NCI-H510A (cell line): ENCODE measurements at places on chromosomes 6 and 20.
A peak's percentile ranks its signal among the peaks of the same experiment; 100 is the strongest.

DNA sequence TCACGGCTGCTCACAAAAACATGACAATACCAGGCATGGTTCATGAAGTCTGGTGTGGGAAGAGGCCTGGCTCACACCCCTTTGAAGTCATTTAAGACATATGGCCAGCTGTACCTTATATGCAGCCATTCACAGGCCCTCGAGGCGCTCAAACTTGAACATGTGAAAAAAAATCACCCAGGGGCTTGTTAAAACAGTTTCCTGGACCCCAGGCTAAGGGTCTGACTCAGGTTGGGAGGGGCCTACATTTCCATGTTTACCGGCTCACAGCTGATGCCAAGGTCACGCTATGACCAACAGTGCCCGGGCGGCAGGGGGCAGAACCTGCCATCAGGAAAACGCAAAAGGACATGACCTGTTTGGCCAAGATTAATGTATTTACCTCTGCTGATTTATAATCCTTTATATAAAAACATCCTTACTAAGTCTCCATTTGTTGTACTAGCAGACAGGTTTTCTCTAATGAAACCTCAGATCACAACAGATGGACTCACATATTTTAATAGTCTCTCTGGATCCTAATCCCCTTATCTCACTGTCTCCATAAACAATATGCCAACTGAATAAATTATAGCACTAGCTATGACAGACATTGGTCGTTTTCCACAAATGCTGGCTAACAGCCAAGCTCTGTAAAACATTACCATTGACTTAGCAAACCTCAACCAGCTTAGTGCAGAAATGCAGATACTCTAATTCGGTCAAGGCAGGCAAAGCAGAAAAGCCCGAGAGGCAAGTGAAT lies 19.9 kb downstream of the EZR start:
- peak; percentile 43 for DNase-seq

GRCh38 chr20:297098-297924 lies at the start of gene ZCCHC3:
Gene ZCCHC3, plus strand, starts transcription at chr20:297570. Its CDS starts 17 bp downstream, at chr20:297587.
- peak; percentile 95 for DNase-seq

DNA sequence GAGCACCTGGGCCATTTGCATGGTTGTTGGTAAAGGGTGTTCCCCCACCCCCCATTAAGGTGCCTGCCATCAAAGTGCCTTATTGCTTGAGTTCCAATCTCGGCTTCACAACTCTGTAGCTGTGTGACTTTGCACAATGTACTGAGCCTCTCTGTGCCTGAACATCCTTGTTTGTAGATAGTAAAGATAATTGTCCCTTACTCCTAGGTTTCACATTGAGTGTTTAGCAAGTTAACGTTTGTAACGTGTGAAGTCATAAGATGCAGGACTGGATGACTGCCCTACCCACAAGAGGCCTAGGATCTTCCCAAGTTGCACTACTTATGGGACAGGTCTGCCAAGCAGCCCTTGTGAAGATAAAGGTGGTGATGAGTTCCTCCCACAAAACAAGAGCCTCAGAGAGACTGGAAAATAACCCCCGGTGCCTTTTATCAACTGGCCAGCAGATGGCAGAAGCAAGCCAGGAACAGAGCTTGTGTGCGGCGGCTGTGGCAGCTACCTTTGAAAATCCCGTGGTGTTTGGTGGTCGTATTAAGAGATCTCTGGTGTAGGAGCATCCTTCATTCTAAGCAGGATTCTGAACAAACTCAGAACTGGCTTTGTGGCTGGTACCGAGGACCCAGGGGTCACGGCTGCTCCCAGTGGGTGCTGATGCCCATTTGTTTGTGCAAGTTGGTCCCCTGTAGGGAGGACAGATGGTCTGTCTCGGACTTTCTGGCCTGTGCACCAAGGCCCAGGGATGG lies 99.1 kb downstream of the CDH26 start:
- DNase-seq = peak; percentile 68

GRCh38 chr6:11432713-11433450 lies 104.7 kb upstream of the TMEM170B start:
- no peak for DNase-seq

GRCh38 chr6:159557031-159557430 lies 136.0 kb downstream of the SOD2 start:
- DNase-seq = no peak

GRCh38 chr20:3203315-3204123 lies 963 bp downstream of the DDRGK1 start:
- peak; percentile 58 for DNase-seq

DNA sequence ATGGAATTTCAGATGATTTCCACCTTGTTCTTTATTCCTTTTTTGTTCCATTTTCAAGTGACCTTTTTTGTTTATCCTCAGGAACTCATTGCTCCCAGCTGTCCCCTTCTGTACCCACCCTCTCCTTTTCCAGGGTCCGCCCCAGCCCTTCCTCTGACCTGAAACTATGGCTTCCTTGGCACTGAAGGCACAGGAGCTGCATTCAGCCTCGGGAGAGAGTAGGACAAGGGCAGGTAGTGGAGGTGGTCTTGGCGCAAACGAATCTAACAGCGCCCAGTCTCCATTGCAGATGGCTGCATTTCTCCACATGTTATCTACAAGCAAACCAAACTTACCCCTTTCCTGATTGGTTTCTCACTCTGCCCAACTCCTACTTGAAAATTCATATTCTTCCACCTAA lies 8.8 kb upstream of the ULBP2 start:
- DNase-seq = no peak

GRCh38 chr6:160973311-160974250 lies 18.0 kb upstream of the MAP3K4 start:
- no peak for DNase-seq

- no peak for DNase-seq
Measured at GRCh38 chr6:17712576-17712975, 5.9 kb upstream of the NUP153 start.

DNA sequence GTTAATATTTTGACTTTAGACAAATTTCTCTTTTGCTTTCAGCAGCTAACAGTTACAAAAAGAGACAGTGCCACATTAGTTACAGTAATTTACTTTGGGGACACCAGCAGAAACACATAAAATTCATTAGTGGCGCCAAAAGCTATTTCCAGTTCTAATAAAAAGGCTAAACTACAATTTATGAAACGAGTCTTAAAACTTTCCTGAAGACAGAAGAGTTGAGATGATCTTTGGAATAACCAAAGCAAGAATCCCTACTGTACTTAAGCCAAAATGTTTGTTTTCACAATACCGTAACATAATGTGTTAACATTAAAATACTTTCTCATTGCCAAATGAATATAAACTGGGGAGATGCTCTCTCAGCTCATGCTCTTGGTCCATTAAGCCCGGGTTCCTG lies 350.2 kb upstream of the AGPAT4 start:
- DNase-seq = no peak

GRCh38 chr6:143157131-143157530 lies 96.4 kb downstream of the AIG1 start:
- no peak for DNase-seq

- DNase-seq = no peak
Measured at GRCh38 chr6:26071135-26071534, 16.1 kb upstream of the HFE start.

- DNase-seq = no peak
Measured at GRCh38 chr6:33008944-33009861, at the start of gene HLA-DOA. Gene HLA-DOA, minus strand, starts transcription at chr6:33009591.

DNA sequence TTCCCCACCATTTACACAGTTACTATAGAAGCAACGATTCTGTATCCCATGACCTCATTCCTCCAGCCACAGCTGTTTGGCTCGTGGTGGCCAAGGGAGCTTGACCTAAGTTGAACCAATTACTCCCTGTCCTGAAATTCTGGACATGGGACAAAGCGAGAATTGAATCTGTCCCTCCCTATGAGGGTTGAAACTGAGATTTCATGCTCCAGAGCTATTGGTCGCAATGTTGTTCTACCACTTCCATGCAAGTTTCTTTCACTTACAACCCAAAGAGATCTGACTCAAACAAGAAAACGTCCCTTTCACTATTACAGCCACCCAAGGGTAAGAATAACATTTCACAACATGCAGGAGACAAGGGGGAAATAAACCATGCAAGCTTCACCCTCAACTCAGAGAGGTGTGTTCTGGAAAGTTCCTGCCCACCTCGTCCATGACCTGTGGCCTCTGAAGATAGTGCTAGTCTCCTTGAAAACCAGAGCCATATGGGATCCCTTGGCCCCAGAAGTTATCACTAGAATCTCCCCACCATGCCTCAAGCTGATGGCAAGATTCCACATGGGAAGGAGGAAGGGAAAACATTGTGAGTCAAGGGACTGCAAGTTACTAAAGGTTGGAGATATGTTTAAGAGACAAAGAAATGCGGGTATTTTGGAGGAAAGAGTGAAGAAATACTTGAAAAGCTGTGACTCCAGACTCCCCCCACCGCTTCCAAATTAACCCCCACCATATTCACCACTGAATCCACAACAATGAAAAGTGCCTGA lies 74.5 kb upstream of the SRSF6 start:
- no peak for DNase-seq

DNA sequence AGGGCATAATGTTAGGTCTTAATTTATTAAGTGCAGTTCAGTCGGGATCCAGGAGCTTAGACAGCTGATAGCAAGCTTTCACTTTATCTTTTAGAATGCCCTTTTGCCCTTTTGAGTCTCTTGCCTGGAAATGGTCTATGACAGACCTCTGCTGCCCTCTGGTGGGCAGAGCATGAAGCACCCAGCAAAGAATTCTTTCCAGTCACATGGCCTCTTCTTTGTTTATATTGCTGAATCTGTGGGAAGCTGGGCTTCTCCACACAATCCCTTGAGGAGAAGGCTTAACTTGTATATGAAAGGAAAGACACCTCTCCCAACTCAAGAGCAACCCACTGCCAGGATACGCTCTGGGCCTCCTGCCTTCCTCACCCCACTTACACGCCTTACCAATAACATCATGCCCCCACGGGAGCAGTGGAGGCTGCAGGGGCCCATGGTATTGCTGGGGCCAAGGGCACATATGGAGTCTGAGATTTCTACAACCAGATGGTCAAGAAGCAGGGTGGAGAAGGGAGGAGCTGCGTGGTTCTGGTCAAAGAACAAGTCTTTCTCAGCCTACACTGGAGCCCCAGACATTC lies 20.4 kb downstream of the WFDC3 start:
- no peak for DNase-seq

- peak; percentile 75 for DNase-seq
Measured at GRCh38 chr6:28349892-28350737, at the start of gene ZKSCAN3. Gene ZKSCAN3, plus strand, starts transcription at chr6:28349947. Its CDS starts 9,640 bp downstream, at chr6:28359587.

- peak; percentile 11 for DNase-seq
Measured at GRCh38 chr20:12699374-12700228, 309.2 kb upstream of the SPTLC3 start.

DNA sequence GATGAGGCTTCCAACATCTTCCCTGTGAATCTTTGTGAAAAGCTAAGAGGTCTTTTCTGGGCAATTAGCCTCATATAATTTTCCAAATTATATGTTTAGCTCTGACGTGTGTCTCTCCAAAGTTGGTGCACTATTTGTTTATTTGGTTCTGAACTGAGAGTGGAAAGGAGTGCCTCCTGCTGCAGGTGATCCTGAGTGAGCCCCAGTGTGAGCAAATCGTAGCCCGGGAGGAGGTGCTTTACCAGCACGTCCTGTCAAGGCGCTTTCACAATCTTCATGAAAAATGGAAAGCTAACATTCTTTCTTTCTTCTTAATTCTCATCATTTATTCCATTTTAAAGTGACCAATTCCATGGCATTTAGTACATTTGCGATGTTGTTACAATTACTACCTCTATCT lies 231.9 kb downstream of the BMP2 start:
- DNase-seq = no peak

DNA sequence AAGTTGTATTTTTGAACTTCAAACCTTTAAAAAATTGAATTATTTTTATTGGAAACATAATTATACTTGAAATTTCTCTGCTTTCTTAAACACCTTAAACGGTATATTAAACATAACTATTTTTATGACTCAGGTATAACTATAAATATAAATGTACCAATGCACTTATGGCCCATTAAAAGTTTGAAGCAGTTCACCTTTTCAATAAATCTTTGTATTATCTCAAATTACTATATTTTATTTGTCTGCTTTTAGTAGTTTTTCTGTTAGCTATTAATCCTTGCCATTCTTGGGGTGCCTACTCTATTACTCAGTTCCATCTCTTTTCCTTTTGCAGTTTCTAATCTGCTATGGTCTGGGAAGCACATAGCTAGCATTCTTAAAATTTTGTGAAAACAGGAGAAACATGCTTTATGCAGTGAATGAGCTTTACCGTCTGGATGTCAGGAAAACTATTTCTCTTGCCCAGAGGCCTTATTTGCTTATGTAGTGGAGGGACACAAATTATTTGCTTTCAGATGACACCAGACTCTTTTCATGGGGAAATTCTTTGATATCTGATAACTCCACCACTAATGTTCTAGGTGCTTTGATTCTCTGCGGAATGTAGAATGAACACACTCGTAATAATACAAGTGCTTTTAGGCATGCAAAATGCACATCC lies 378.9 kb upstream of the CITED2 start:
- DNase-seq = no peak

DNA sequence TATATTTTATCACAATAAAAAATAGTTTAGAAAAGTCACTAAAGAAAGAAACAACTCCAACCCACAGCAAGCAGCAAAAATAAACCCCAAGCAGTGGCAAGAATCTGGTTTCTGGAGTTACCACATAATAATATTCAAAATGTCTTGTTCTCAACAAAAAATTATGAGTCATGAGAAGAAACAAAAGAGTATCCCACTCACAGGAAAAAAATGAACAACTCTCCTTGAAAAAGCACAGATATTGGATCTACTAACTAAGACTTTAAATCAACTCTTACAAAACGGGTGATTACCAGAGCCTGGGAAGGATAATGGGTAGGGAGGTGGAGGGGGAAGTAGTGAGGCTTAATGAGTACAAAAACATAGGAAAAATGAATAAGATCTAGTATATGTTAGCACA lies 425.6 kb downstream of the PLCB1 start:
- no peak for DNase-seq

GRCh38 chr6:40832691-40833090 lies 206.3 kb downstream of the UNC5CL start:
- no peak for DNase-seq

DNA sequence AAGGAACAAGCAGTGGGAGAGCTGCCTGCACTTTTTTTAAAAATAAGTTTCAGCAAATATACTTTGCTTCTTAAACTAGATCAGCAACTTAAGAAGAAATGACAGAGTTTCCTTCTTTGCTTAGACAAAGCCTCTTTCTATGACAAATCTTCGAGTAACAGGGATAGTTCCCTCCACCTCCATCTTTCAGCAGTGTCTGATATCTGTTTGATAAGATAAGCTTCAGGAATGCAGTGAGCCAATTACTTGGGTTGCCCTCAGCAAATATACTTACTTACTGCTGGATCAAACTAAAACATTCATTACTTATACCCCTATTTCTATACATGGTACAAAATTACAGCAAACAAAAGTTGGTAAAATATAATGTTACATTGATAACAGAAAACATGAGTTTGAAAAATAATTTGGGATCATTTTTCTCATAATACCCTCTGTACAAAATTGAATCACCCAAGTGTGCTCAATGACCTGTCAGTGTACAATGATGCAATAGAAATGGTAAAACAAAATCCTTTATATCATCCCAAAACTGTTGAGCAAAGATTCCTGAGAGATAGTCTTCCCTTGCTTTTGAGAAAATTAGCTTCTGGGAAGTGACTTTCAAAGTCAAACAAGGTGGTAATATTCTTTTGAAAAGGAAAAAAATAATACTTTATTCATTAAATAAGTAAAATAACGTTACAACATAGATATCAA lies 24.5 kb downstream of the FRK start:
- no peak for DNase-seq

GRCh38 chr6:68468244-68468884 lies 166.7 kb upstream of the ADGRB3 start:
- DNase-seq = no peak
